ENCODE measurements at places on chromosomes 6 and 20.

DNA sequence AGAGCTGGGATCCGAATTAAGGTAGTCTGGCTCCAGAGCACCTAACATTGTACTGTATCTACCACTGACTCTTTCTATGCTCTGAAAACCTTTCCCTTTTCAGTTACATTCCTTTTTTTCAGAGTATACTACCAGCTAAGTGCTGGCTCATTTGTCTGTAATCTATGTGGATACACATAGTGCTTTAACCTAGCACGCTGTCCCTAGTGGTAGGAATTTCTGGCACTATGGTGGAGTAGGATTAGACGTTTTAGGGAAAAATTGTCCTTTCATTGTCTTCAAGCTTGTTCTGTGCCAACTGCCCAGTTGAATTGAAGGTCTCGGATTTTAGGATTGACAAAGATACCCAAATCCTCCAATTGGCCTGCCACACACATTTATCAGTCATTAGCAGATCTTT lies 259.1 kb upstream of the FERMT1 start:
- DNase-seq: no peak
- no peaks in the 10 kb centered on the region for H3K36me3 ChIP-seq
- no peak overlapping the region for H3K27ac ChIP-seq
- H3K4me1 ChIP-seq: no peaks in the 10 kb centered on the region
- H3K4me3 ChIP-seq: no peak overlapping the region

DNA sequence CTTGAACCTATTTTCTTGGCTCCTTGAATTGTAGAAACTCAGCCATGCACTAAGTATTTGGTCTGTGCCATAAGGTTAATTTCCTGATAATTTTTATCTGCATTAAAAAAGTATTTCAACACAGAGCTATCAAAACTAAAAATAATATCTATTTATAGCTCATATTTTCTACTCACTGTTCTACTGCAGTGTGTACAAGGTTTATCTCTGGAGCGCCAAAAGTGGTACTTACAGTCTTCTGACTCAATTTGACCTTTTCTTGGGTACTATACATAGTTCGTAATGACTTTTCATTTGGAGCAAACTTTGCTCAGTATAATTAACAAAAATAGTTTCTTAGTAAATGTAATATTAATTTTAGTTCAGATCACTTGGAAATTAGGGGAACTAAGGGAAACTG lies 69.2 kb downstream of the IRAK1BP1 start:
- peaks cover 2% of the 10 kb centered on the region for H3K36me3 ChIP-seq
- no peak overlapping the region for H3K4me3 ChIP-seq
- no peak overlapping the region for H3K27ac ChIP-seq
- H3K4me1 ChIP-seq: no peaks in the 10 kb centered on the region
- no peaks in the 10 kb centered on the region for H3K27me3 ChIP-seq

GRCh38 chr20:3663031-3663701 lies at the start of gene GFRA4:
TSS of gene GFRA4 (minus strand) at chr20:3663399. CDS start at chr20:3663399, 0 bp downstream.
- no peaks in the 10 kb centered on the region for H3K4me1 ChIP-seq
- H3K36me3 ChIP-seq: no peaks in the 10 kb centered on the region
- H3K27ac ChIP-seq: no peak within 1 kb of the TSS
- peaks cover 54% of the 10 kb centered on the region for H3K27me3 ChIP-seq

DNA sequence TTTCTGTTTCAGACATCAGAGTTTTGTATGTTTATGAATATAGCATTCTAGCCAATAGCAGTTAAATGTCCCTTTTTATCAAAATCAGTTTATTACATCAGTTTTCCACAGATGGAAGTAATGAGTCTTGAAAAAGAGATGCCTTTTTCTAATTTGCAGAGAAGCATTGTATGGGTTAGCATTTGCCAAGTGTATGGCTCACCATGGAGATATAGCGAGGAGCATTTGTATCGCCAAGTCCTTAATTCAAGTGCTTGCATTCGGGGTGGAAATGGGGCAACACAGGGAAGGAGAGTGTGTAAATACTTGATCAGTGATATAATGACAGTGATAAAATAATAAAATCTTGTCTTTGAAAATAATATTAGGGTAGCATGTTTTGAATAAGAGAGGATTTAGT lies 42.9 kb downstream of the TXLNB start:
- H3K27ac ChIP-seq: no peak overlapping the region
- no peaks in the 10 kb centered on the region for H3K36me3 ChIP-seq
- no peaks in the 10 kb centered on the region for H3K4me1 ChIP-seq
- no peaks in the 10 kb centered on the region for H3K27me3 ChIP-seq
- H3K4me3 ChIP-seq: no peak overlapping the region

DNA sequence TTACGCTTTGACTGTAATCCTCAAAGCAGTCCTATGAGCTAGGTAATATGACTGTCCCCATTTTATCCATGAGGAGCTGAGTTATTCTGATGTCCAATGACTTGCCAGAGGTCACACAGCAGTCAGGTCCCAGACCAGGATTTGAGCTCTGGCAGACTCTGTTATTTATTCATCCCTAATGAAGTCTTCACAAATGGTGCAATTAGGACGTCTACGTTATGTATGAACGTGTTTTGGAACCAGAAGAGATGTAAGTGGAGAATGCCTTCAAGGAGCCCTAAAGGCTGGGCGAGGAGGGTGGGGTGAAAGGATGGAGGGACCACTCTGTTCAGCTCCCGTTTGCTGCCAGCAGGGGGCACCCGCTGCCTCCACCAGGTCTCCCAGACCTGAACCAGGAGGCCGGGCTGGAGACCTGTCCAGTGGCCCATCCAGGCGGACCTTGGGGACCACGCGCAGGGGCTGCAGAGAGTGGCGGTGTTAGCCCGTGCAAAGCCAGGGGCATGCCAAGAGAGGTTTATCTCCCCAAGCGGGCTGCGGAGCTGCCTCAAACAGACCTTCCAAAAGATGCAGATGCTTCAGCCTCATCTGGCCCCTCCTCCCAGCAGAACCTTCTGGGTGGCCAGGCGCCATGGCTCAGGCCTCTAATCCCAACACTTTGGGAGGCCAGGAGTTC lies 15.2 kb upstream of the ZNF335 start:
- H3K27me3 ChIP-seq: no peaks in the 10 kb centered on the region
- H3K4me3 ChIP-seq: no peak overlapping the region
- no peaks in the 10 kb centered on the region for H3K4me1 ChIP-seq
- H3K36me3 ChIP-seq: no peaks in the 10 kb centered on the region
- DNase-seq: no peak
- no peak overlapping the region for H3K27ac ChIP-seq

- no peaks in the 10 kb centered on the region for H3K27me3 ChIP-seq
- no peak for DNase-seq
- H3K36me3 ChIP-seq: no peaks in the 10 kb centered on the region
- H3K4me3 ChIP-seq: no peak overlapping the region
- no peak overlapping the region for H3K27ac ChIP-seq
These were observed 119.8 kb downstream of the GJA1 start for GRCh38 chr6:121555201-121555600.

- peaks cover 10% of the 10 kb centered on the region for H3K4me1 ChIP-seq
- no peaks in the 10 kb centered on the region for H3K27me3 ChIP-seq
- peaks cover 1% of the 10 kb centered on the region for H3K36me3 ChIP-seq
- DNase-seq: no peak
- H3K27ac ChIP-seq: peak overlapping the region; percentile 89
- H3K4me3 ChIP-seq: peak overlapping the region; percentile 81
These were observed 612 bp downstream of the ADAT2 start for GRCh38 chr6:143449714-143450452.

- H3K27me3 ChIP-seq: no peaks in the 10 kb centered on the region
- no peak overlapping the region for H3K4me3 ChIP-seq
- DNase-seq: no peak
- no peak overlapping the region for H3K27ac ChIP-seq
- peaks cover 4% of the 10 kb centered on the region for H3K36me3 ChIP-seq
These were observed 49.7 kb upstream of the NAA20 start for GRCh38 chr20:19967445-19967844.

GRCh38 chr20:51529758-51530157 lies 12.8 kb downstream of the NFATC2 start:
- peaks cover 23% of the 10 kb centered on the region for H3K4me1 ChIP-seq
- DNase-seq: no peak

GRCh38 chr6:38997128-38997761 lies 51.3 kb upstream of the GLP1R start:
- H3K4me1 ChIP-seq: no peaks in the 10 kb centered on the region
- H3K27ac ChIP-seq: no peak overlapping the region
- H3K27me3 ChIP-seq: peaks cover 13% of the 10 kb centered on the region

DNA sequence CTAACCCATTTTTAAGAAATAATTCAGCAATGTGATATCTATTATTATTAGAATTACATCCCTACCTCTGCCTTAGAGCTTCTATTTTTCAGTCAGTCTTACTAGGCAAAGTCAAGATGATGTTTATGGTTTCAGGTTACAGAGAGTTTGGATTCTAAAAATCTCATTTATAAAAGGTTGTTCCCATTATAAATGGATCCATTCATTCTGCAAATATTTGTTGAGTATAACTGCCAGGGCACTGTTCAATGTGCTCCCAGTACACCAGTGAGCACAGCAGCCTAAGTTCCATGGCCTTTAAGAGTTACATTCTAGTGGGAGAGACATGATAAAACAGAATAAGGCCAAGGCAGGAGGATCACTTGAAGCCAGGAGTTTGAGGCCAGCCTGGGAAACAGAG lies 75.9 kb upstream of the EYA4 start:
- no peak overlapping the region for H3K27ac ChIP-seq
- DNase-seq: no peak
- H3K27me3 ChIP-seq: no peaks in the 10 kb centered on the region
- H3K4me3 ChIP-seq: no peak overlapping the region
- no peaks in the 10 kb centered on the region for H3K36me3 ChIP-seq

DNA sequence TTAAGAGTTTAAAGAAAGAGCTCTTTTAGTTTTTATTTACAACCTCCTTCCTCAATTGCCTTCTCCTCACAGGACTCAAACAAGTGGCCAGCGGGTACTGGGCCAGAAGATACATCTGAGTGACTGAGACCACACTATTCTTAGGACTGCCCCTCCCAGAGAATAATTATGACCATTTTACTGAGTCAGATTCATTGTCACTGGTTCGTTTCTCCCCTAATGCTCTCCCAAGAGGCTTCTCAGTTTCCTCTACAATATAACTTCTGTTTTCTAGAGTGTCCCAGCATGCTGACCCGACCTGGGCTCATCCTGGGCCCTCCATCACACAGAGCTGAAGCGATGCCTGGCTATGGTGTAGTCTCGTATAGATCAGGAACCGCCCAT lies 279.9 kb downstream of the CD83 start:
- no peak overlapping the region for H3K4me3 ChIP-seq
- H3K4me1 ChIP-seq: no peaks in the 10 kb centered on the region
- H3K27me3 ChIP-seq: no peaks in the 10 kb centered on the region
- H3K27ac ChIP-seq: no peak overlapping the region
- no peaks in the 10 kb centered on the region for H3K36me3 ChIP-seq

DNA sequence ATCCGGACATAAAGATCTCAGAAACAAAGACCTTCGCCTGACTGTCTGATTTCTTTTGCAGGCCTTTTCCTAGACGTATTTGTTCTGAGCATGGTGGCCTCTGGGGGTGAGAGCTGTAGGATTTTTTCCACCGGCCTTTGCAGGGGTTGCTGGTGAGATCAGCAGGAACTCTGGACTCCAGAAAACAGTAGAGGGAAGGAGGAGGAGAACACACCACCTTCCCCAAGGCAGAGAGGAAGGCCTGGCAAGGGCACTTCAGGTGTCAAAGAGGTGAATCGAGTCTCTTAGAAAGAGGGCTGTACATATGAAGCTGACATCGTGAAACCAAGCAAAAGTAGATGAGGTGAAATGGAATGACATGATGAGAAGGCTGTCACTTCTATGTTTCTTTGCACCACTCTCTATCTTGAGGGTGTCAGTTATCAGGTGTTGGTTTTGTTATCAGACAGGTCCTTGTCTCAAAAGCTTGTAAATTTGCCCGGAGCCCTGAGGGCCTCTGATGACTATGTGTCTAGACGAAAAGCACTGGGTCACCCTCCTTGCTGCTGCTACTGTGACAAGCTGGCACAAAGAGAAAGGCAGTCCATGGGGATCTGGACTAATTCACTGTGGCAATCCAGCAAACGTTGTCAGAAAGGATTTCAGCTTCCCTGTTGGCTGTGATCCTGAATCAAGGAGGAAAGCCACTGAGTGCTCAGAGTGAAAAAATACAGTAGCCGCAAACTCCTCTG lies 91.3 kb upstream of the MAP3K7 start:
- no peak overlapping the region for H3K27ac ChIP-seq
- no peaks in the 10 kb centered on the region for H3K36me3 ChIP-seq
- no peak overlapping the region for H3K4me3 ChIP-seq
- no peaks in the 10 kb centered on the region for H3K27me3 ChIP-seq

DNA sequence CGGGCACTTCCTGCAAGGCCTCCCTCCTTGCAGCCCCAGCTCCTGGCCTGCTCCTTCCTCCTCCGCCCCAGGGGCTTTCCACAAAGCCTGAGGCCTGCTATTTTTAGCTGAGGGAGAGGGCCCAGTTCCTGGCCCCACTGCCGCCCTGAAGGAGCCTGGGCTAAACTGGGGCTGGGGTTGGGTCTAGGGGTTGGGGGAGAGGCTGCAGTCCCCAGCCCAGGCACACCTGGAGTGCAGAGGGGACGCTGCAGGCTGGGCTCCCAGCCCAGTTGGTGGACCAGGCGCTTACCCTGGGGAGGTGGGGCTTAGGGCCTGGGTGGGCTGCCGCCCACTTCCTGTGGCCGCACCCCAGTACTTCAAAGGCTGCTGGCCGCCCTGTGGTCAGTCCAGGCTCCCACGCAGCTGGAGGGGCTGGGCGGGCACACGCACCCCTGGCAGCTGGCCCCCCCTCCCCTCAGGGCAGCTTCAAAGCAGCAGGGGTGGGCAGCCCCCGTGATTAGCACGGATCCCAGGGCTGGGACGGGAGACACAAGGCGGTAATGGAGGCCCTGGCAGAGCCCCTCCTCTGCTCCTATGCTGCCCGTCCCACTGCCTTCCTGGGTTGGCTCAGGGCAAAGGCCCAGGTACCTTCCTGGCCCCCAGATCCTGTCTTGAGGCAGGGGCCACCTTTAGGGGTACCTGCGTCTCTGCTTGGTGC lies 7.1 kb upstream of the ABHD16B start:
- H3K36me3 ChIP-seq: no peaks in the 10 kb centered on the region
- H3K27ac ChIP-seq: no peak overlapping the region
- DNase-seq: no peak
- peaks cover 39% of the 10 kb centered on the region for H3K27me3 ChIP-seq
- H3K4me3 ChIP-seq: no peak overlapping the region

- no peaks in the 10 kb centered on the region for H3K36me3 ChIP-seq
- peaks cover 16% of the 10 kb centered on the region for H3K4me1 ChIP-seq
- H3K27me3 ChIP-seq: no peaks in the 10 kb centered on the region
- no peak overlapping the region for H3K4me3 ChIP-seq
- DNase-seq: no peak
These were observed 144.2 kb downstream of the JARID2 start for GRCh38 chr6:15389765-15390723.

- peaks cover 2% of the 10 kb centered on the region for H3K36me3 ChIP-seq
- DNase-seq: no peak
- peak overlapping the region; percentile 45 for H3K27ac ChIP-seq
- H3K27me3 ChIP-seq: no peaks in the 10 kb centered on the region
These were observed 48.2 kb downstream of the SIRPA start for GRCh38 chr20:1943275-1944002.

DNA sequence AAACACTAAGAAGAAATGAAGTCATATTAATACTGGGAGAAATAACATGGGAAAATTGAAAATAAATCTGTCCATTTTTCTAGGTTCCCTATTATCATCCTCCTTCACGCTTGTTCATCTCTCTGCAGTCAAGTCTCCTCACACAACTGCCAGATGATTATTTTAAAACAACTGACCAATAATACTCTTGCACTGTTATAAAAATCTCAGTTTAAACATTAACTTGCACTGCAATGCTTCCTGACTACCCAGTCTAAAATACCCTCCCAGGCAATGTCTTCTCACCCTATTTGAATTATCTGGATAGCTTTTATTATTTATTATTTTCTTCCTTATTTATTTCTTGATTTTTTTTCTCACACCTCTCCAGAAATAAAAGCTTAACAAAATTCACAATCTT lies 5.7 kb downstream of the EYS start:
- no peaks in the 10 kb centered on the region for H3K27me3 ChIP-seq
- H3K4me3 ChIP-seq: no peak overlapping the region
- no peaks in the 10 kb centered on the region for H3K36me3 ChIP-seq
